ENCODE measurements at places on chromosomes 1 and 21.

GRCh38 chr1:5651964-5652821 lies 340.0 kb downstream of the NPHP4 start:
- no peak for DNase-seq

DNA sequence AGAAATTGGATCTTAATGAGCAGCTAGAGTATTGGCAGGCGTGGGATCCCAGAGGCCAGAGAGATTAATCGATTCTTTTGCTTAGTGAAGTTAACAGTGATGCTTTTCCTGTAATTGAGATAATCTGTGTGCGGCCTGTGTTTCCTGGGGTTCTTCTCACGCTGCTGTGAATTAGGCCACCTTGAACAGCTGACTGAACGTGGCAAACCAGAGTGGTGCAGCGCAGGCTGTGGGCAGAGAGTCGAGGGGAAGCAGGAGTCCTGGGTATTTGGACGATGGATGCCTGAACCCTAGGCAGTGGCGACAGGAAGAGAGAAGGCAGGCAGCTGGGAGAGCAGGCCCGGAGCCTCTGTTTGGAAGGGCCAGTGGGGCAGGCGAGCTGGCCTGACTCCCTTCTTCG lies 51.7 kb downstream of the RYR2 start:
- DNase-seq: no peak

DNA sequence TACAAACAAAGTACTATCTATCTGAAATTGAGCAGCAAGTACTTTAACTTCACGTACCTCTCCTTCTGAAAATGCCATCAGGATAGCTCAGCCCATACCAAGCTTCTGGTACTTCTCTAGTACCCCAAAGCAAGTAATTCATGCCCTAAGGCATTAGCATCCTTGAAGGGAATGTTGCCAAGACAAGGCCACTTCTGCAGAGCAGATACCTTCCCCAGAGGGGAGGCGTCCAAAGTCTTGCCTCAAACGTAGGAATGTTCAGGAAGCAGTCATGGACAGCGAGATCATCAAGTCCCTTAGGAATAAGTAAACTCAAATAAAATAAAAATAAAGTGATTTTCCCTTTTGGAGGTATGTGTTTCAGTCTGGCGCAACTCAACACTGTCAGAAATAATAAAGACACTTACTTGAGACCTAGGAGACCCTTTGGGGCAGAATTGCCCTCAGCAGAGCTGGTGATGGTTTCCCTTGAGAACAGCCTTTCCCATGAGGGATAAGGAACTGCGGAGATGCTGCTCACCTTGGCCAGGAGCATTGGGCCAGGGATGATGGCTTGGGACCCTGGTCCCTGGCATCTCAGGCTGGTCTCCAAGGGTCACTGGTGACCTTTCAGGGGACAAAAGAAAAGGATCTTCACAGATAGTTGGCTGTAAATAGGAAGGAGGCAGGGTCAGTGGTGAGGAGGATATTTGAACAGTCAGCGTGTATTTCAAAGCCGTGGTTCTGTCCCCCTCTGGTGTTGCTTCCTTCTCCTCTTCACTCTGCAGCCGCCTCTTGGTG lies 522.9 kb downstream of the KIF26B start:
- DNase-seq: no peak

GRCh38 chr1:150102986-150103385 lies 35.4 kb downstream of the VPS45 start:
- DNase-seq: no peak

DNA sequence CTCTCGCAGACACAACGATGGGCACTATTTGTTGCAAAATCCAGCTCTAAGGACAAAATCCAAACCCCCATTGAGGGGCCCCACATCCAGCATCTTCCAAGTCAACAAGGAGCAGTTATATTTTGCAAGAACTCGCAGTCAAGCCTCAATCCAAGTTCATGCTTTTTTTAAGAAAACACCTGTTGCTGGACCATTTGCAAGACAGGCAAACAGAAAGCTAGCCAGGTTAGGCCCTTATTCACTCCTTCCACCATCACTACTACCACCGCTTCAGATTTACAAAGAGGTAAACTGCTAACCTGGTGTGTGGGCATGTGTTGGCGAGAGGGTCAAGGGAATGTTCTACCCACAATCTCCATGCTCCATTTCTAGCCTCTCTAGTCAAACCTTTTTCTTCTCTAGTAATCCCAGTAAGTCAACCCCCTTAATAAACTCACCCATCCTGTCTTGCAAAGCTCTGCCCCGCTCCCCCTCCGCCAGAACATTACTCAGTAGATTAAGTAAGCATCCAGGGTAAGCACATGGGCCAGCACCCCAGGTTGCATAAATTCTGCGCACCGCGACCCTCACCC lies 703 bp downstream of the ERI3 start:
- DNase-seq: no peak
